ENCODE measurements at places on chromosomes 2 and 18.

GRCh38 chr2:58494071-58494501 lies 253.0 kb upstream of the FANCL start:
- DNase-seq = no peak

DNA sequence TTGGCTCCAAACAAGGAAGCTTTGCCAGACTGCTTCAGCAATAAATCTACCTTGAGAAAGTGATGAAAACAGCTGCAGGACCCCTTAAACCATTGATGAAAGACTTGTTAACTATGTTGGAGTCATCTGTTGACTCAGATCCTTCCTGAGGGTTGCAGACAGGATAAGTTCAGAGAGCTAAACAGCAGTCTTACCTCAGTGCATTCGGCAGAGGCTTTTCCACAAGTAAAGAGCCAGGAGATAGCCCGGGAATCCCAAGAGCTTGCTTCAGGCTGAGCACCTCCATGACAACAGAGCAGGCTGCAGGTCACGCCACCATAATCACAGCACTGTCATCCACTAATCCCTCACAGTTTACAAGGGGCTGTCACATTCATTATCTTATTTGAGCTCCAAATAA lies 23.7 kb downstream of the KIAA2012 start:
- no peak for DNase-seq

DNA sequence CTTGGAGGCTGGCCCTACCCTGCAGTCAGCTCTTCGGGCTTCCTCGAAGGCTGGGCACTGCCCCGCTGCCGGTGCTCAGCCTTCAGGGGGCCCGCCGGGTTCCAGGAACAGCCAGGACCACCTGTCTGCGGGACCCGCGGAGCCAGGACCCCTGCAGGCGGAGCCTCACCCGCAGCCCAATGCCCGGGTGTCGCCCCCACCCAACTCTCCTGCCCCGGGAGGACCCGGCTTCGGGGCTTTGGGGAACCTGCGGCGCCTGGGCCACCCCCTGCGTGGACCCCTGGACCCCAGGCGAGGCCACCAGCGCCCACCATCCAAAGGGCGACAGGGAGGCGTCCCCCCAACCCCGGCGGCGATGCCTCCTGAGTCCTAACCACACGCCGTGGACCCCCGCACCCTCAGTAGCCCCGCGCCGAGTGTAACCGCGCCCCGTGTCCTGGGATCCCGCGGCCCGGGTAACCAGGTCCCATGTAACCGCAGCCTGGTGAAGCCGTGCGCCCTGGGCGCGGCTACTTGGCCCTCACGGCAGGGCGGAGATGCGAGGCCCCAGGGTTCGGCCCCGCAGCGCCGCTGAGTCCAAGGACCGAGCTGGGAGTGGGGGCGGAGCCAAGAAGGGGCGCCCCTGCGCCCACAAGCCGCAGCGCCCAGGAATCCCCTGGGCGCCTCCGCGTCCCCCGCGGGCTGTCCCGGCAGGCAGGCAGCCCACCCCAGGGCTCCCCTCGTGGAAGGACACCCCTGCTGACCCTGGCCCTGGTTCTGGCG lies 11.0 kb upstream of the UBE2F start:
- DNase-seq = no peak

DNA sequence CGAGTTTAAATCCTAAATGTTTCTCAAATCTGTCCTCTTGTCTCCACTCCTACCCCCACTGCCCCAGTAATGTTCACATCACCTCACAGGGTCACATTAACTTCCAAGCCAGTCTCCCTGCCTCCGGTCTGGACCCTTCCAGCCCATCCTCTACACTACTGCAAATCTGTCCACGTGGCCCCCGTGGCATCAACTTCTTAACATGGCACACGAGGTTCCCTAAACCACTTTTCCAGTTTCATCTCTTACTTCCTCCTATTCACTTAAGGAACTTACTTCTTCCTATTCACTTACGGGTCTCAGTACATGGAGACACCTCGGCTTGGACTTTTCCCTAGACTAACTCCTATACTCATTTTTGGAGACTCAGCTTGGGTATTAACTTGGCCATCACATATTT lies 27.0 kb downstream of the MRPL33 start:
- DNase-seq = no peak

DNA sequence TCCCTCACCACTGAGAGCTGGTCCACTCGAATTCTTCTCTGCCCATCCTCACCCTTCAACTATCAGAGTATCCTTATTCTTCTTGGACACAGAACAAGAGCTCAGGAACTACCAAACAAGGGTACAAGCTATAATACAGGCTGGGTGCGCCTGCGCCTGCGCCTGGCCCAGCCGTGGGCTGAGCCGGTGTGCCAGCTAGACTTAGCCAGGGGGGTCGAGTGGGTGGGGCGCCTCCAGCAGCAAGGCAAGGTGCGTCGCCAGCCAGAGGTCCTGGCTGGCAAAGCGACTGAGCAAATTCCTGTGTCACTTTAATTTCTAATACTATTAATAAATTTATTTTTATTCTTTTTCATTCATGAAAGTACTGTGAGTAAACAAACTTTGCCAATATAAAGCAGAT lies 1072.6 kb upstream of the PIK3C3 start:
- no peak for DNase-seq

- no peak for DNase-seq
Measured at GRCh38 chr2:171592036-171592555, 69.8 kb downstream of the CYBRD1 start.

DNA sequence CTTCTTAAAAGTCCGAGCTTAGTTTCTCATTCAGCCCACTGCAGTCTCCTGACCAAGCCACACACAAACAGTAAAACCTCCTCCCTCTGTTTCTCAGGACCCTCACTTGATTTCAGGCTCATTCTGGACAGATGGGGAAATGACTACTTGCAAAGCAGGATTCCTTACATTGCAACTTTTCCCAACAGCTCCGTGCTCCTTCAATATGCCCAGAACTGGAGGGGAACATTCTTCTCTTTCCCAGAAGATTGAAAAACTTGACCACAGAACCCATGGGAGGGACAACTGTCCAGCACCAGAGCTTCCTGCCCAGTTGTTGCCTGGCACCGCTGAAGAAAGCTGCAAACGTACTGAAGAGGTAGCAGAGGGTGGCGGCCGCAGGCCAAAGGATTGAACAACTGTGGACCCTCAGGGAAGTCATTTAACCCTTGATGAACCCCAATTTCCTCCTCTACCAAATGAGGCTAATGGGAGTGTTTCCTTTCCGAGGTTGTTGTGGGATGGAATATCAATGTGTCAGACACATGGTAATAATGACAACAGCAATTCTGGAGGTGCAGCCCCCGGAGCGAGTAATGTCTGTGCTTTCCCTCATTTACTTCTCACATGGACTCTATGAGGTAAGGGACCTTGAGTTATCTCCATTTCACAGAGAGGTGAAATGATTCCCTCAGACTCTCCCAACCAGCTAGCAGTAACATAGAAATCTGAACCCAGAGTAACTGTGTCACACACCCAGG lies 25.0 kb downstream of the BCL11A start:
- no peak for DNase-seq

DNA sequence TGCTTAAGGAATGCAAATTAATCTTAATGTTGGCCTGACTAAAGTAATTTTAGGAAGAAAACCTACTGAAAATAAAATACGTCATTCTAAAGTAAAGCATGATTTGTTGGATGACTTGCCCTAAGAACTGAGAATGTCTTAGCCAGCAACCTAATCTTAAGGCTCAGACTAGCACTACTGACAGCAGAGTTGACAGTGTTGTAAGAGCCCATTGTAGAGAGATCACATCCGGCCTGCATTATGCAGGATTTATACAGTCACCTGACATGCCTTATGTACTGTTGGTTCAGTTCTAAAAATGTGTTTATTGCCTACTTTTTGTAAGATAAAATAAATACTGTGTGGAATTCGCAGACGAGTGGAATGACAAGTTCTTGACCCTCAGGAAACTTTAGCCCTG lies 82.3 kb downstream of the TMEM185B start:
- DNase-seq = no peak

- no peak for DNase-seq
Measured at GRCh38 chr2:191434072-191434471, 188.9 kb downstream of the MYO1B start.

- DNase-seq = no peak
Measured at GRCh38 chr2:17272170-17272569, 246.1 kb downstream of the RAD51AP2 start.

DNA sequence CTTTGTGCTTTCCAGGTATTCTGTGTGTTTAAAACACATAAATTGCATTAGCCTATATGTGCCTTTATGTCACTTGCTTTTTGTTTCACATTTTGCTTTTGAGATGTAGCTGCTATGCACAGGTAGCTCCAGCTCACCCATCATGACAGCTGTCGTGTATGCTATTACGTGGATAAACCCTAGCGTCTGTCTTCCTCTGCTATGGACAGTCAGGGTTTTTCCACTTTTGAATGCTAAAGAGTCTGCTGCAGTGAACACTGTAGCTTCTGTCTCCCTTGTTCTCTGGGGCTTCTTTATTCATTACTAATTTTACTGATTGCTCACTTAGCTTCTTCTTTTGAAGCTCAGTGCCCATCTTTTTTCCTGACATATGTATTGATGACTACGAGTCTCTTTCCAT lies 24.7 kb upstream of the MBP start:
- no peak for DNase-seq

Data from CD8-positive, alpha-beta T cell (primary cell).